Left hindlimb (tissue), 1 donor: ENCODE measurements at places on chromosomes 16 and 17.
A peak's percentile ranks its signal among the peaks of the same experiment; 100 is the strongest.

DNA sequence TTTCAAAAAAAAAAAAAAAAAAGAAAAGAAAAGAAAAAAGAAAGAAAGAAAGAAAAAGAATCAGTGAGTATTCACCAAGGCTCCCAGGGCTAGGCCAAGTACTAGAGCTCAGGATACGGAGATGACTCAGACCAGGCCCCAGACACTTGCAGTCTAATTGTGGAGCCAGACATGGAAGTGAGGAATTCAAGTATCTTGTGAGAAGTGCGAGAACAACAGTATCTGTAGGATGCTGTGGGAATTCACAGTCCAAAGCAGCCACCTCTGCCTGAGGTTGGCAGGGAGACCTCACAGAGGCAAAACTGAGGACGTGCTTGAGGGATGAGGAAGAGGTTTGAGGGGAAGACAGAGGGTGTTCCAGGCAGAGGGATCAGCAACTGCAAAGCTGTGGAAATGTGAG lies 14.0 kb upstream of the ALDOA start:
- no peak for DNase-seq

GRCh38 chr17:55730380-55730779 lies 7.7 kb upstream of the TMEM100 start:
- DNase-seq = no peak

- DNase-seq = no peak
Measured at GRCh38 chr16:29978564-29979270, 5.0 kb downstream of the TAOK2 start.

DNA sequence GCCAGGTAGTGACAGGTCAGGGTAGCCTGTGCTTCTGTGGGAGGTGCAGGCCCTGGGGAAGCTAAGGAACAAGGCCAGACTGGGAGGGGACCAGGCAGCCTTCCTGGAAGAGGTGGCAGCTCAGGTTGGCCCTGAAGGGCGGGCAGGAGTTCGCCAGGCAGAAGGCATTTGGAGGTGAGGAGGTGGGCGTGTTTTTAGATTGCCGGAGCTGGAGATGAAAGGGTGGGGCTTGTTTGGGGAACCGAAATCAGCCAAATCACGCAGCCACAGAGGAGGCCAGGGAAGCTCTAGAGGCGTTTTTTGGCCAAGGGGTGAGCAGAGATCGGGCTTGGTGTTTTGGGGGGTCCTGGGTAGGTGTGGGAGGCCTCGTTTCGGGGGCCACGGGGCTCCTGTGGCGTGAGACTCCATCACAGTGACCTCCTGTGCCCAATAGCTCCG lies 7.6 kb downstream of the ADCY7 start:
- no peak for DNase-seq

DNA sequence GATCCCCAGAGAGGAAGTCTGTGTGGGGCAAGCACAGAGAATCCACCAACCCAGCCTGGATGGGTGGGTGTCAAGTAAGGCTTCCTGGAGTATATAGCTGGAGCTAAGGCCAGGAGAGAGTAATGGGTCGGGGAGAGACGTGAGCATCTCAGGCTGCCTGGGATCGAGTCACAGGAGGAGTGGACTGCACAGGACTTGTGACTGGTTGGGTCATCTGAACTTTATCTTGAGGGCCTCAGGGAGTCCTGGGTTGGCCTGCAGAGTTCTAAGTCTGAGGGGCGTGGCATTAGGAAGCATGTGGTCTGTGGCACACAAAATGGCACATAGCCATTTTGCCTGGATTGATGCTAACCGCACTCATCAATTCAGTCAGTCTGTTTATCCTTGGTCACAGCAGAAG lies 1.5 kb downstream of the PLA2G15 start:
- no peak for DNase-seq

DNA sequence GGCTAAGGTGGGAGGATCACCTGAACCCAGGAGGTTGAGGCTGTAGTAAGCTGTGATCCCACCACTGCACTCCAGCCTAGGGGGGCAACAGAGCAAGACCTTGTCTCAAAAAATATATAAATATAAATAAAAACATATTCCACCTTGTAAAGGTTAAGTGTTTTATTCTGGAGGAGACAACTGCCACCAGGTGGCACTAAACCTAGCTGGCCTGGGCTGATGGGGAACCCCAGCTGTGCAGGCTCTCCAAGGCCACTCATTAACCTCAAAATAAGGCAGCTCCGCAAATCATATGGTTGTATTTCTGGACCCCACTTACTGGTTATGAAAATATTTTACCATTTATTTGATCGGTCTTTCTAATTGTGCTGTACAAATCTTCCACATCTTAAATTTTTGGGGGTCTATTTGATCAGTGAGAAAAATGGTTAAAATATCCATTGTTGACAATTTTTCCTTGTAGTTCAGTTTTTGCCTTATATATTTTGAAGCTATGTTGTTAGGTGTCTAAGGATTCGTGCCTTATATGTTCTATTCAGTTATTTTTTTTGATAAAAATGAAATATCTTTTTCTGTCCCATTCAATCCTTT lies 8.5 kb upstream of the ICAM2 start:
- DNase-seq = peak; percentile 55

GRCh38 chr16:3234543-3234856 lies 458 bp downstream of the ZNF200 start:
- DNase-seq = no peak

- no peak for DNase-seq
Measured at GRCh38 chr16:10808850-10809249, 9.7 kb downstream of the TVP23A start.

DNA sequence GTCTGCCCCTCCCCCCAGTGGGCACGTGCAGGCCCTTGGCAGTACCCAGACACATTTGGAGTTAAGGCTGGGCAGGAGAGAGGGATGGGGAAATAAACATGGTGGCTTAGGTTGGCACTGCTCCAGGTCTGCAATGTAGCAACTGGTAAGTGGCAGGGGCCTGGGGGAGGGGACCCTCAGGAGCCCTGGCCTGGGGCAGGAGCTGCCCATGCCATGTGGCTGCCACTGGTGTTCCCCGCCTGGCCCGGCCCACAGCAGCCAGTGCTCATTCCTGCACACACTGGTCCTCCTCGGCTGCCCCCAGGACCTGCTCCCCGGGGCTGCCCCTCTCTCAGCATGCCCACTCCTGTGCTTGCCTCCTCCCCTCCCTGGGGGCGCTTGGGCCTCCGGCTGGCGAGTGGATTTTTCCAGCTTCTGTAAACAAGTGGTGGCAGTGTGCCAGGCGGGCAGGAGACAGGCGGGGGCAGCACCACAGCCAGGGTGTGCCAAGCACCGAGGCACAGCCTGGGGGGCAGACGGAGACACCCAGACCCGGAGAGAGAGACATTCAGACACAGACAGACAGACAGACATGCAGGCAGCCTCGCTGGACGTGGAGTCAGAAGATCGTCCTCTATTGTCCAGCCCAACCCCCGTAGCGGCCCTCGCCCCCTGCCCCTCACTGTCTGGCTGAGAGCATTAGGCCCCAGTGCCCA lies 9.4 kb downstream of the THRA start:
- peak; percentile 77 for DNase-seq

DNA sequence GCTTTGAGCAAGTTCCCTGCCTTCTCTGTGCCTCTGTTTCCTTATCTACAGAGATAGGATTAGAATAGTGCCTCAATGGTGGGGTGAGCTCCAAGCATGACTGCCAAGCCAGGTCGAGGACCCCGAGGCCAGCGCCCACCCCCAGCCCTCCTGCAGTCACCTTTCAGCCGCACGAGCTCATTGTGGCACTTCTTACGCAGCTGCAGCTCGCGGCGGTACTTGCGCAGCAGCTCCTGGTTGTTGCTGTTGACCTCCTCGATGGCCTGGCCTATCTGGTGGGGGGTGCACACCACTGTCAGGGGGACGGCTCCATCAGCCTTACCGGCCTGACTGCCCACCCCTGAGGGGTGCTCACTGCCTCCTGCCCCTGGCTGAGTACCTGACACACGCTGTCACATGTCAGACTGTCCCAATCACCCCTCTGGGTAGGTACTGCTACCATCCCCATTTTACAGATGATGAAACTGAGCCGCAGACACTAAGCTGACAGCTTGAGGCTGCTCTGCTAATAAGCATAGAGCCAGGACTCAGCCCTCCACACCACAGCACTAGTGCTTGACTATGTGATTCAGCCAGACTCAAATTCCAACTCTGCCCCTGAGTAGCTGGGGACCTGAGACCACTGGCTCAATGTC lies 31.3 kb downstream of the KATNB1 start:
- DNase-seq = no peak

GRCh38 chr17:65545705-65546523 lies 15.5 kb downstream of the AXIN2 start:
- no peak for DNase-seq

DNA sequence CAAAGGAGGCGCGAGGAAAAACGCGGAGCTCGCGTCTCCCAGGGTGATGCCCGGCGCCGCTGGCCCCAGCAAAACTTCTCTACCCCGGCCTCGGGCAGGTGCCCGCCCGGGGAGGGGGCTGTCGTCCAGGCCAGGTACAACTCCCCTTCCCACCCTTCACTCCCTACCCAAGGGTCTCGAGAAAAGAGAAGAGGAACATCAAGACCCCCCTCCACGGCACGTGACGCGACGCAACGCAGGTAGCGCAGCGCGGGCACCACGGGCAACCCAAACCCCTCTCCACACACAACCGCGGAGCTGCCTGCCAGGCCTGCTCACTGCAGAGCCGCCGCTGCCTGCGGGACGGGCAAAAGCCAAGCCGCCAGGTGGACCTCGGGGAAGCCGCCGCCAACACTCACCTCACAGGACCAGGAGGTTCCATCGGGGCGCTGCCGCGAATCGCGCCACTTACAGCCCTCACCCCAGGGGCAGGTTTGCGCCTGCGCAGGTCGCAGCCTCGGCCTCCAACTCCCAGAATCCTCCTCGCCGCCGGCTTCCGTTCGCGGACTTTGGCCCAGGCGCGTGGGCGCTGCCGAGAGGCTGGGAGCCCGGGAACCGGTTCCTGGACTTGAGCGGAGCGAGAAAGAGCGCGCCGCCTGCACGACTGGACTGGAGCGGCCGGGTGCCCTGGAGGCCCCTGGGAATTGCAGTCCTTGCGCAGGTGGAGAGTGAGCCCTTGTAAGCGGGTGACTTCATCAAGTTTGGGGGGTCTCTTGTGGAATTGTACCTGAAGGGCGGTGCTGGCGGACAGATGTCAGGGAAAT lies at the start of gene ZNF232:
TSS of gene ZNF232 (minus strand) at position 477 of the 803 bp plus-strand sequence. CDS start at position 421, 56 bp downstream.
- DNase-seq = peak; percentile 94

DNA sequence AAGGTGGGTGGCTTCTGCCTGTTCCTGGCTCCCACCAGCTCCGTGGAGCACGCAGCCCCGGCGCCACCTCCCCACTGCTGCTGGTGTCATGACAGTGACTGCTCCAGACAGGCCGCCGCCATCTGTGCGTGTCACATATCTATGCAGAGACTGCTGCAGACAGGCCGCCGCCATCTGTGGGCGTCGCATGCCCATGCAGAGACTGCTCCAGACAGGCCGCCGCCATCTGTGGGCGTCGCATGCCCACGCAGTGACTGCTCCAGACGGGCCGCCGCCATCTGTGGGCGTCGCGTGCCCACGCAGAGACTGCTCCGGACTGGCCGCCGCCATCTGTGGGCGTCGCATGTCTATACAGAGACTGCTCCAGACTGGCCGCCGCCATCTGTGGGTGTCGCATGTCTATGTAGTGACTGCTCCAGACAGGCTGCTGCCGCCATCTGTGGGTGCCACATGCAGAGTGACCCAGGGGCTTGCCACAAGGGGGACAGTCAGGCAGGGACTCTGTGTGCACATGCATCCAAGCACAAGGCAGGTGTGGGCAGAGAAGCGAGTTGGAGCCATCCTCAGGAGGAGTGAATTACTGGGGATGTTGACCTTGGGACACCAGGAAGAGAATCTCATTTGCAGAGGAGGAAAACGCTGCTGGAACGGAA lies 3.3 kb upstream of the FN3KRP start:
- DNase-seq = no peak

DNA sequence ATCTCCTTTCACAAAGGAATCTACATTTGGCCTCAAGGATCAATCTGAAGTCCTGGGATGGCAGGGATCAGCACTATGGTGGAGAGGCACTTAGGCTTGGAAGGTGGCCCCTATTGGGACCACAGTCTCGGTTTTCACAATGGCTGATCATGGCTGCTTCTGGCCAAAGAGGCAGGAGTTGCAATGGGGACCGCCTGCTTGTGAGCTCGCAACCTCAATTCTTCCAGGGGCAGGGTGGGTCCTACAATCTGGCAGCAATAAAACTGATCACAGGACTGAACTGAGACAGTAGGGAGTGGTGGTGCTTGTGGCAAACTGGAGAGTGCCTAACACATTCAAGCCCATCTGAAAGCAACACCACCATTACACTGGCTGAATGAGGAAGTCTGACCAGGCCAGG lies 83.1 kb downstream of the NETO2 start:
- no peak for DNase-seq

- no peak for DNase-seq
Measured at GRCh38 chr17:44352828-44353671, 7.9 kb downstream of the GRN start.

DNA sequence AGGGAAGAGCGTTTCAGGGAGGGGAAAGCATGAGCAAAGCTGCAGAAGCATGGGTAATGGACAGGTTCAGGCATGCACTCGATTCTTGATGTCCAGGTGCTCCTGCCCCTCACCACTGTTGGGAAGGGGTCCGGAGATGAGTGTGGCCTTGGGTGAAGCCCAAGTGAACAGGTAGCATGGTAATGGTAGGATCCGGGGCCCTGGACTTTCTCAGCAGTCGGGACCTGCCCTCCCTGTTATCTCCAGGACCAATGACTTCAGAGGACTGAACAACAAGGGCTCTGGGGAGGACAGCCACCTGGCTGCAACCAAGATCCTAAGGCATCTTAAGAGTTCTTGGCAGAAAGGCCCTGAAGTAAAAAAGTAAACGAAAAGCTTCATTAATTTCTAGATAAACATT lies 306.8 kb downstream of the CPPED1 start:
- DNase-seq = no peak

DNA sequence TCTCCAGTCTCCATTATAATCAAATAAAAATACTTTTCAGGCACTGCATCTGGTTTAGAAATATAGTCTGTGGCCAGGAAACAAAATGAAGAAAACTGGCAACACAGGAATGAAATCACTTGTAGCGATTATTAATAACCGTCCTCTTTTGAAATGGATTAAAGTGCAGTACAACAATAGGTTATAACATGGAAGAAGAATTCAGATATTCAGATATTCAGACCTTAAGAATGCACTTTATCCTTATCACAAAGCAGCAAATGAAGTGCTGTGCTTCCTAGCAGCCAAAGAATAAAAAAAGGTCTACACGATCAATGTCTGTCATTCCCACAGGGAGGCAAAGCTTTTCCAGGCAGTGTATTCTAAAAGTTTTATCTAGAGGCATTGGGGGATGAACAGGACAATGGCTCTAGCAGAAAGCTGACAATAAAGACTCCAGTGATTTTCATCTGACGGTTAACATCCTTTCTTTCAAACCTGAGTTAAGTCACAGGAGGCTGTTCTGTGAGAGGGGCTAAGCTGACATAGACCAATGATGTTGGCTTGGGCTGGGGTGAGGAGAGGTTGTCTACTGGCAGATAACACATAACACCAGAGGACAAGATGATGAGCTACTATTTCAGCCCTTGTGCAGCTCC lies 259.2 kb downstream of the SLC39A11 start:
- DNase-seq = no peak

GRCh38 chr17:82871056-82871775 lies 31.4 kb upstream of the ZNF750 start:
- peak; percentile 42 for DNase-seq

DNA sequence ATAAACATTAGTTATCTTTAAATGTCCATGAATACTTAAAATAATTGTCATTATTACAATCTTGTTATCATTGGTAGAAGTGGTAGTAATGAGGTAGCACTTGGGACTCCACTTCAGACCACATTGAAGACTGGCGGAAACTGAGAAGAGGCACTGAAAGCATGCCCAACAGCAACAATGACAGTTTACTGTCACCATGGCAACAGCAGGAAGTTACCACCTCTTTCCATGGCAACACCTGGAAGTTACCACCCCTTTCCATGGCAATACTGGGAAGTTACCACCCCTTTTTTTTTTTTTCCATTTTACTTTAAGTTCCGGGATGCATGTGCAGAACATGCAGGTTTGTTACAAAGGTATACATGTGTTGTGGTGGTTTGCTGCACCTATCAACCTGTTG lies 494.9 kb upstream of the RBFOX1 start:
- no peak for DNase-seq
